ENCODE measurements at places on chromosomes 3 and 15.

DNA sequence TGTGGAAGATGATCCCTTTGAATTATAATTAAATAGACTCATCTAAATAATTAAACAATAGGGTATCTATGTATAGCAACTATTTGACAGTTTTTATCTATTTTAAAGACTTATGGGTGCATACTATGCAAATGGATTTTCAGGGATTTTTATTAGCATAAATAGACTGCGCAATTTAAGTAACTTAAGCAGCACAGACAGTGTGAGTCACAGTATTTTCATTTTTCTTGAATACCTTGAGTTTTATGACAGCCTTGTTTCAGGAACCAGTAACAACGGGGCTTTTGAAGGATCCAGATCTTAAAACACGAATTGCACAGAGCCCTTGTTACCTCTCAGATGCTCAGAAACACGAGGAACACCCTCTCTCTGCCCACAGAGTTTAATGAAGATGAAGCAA lies 175.5 kb upstream of the CD96 start:
- DNase-seq, result no peak

- no peak for DNase-seq
These were observed 12.6 kb downstream of the RBMS3 start for GRCh38 chr3:29293421-29293820.

DNA sequence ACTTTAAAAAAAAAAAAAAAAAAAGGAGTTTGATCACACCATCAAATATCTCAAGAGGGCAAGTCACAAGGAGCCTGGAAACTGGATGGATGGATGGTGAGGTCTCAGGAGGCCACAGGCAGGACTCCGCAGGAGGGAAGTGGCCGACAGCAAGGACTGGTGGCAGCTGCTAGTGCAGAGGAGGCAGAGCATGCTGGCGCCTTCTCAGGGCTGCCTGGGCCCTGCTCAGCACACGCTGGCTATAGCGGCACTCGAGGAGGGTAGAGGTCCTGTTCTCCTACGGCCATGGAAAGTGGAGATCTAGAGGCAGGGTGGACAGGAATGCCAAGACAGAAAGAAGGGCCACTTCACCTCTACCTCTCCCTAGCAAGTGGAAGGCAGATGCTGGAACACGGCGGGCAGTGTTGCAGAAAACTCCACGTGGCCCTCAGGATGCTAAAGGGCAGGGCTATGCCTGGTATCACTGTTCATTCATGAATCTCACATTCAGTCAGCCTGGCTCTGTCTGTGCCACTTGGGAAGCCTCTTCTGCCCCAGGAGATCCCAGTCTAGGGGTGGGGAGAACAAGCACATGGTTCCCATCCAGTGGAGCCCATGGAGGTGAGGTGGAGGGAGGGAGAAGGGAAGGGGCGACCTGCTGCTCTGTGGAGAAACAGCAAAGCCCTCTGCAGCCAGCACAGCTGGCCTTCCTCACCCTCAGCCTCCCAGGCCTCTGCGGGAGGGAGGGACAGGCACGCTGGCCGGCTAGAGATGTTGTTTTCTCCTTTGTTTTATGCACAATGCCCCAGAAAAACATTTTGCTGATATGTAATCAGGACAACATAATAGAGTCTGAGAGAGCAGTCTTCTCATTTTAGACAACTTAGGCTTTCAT lies 71.0 kb downstream of the OXNAD1 start:
- DNase-seq, result no peak

DNA sequence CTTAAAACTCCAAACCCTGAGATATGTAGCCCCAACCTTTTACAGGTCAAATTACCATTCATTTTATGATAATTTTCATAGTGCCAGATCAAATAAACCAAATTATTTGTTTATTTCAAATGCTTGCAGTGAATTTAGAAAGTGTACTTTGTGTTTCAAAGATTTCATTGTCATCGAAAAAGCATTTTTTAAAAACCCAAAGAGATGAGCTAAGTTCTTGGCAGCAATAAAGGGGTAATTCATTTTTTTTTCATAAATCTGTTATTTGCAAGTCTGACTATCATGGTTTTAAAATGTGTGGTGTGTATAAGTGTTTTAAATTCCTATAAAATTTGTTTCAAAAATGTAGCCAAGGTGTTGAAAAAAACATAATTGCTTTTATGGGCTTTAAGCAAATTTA lies 17.2 kb downstream of the PTX3 start:
- DNase-seq, result no peak

DNA sequence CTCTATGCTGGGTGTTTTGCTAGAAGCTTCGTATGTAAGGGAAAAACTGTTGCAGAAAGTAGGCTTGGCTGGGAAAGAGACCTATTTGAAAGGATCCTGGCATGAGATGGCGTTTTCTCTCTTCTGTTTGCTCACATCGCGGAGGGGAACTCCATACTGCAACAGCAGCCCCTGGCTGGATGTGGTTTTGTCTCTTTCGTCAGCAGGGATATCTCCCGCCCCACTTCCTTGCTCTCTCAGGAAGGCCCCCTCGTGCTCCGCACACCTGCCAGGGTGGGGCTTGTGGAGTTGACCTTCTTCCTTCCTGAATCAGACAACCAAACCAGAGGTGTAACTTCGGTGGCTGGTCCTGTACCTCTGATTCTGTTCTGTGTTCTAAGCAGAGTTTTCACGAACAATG lies 26.4 kb upstream of the MYZAP start:
- DNase-seq, result no peak

DNA sequence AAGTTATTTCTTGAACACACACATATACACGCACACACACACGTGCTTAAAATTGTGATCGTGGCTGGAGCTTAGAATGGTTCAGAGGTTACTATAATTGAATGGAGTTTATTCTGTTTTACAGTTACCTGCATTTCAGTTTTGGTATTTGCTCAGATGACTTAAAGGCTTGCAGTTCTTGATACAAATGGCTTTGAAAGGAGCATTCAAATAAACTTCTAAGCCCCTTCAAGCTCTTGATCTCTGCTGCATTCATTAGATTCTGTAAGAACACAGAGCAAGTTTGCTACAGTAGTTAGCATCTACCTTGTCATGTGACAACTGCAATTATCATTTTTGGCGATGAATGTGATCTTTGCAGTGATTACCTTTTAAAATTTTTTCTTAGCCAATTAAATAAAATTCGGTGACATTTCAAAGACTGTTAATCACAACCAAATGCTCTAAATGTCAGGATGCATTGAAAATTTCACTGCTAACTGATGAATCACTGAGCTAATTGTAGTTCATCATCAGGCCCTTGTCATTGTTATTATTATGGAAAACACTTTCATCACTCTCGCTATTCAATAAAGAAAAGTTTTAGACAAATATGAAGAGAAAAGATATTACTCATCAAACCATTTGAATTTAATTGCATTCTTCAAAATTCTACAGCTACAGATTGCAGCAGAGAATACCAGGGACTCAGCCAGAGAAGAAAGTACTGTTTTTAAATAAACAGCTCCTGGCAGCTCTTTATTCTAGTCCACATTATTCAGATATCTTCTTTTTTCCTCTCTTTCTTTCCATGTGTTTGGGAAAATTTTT lies 296.1 kb downstream of the LRTM1 start:
- no peak for DNase-seq

- no peak for DNase-seq
These were observed 174.7 kb downstream of the IGF1R start for GRCh38 chr15:98823012-98823458.

DNA sequence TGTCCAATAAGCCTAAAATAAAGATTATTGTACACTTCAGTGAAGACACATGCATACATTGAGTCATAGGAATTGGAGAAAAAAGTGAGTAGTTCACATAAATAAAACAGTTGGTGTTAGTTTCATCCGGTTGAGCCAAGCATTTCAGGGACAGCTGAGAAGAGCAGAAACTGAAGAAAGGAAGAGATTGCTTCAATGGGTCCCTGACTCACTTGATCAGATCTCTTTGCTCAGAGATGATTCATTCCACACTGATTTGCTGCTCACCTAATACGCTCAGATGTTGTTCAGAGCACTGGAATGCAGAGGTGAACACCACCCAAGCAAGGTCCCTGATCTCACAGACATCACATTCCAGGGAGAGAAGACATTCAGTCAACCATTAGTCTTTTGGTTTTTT lies 93.7 kb downstream of the RAD18 start:
- no peak for DNase-seq

- no peak for DNase-seq
These were observed 699.6 kb downstream of the MCTP2 start for GRCh38 chr15:94930960-94931359.

- no peak for DNase-seq
These were observed 675 bp downstream of the BRPF1 start for GRCh38 chr3:9732080-9732739.

DNA sequence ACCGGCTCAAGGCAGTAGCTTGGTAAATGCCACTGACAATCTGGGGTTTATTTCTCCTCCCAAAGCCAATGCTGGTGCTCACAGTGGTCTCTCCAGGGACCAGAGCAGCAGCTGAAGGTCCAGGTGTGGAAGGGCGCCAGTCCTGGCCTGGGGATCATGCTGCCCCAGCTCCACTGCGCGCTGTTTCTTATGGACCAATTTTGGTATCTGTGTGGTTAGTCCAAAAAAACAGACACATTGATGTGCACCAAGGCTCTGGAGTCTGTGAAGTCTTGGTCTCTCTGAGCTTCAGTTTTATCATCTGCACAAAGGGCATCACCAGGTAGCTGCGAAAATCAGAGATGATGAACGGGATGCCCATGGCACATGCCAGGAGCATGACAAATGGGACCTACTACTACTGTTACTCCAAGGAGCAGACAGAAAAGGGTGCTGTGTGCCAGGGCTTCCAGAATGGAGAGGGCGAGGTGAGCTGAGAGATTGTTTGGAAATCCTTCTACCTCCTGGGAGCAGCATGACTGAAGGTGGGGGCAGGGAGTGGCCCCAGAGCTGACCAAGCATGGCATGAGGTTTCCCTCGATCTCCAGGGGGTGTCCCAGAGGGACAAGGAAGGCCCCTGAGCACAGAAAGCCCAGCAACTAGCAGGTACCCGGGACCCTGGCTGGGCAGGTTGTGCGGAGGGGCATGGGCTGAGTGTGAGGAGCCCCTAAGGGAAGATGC lies 134.3 kb upstream of the PRR20G start:
- no peak for DNase-seq

DNA sequence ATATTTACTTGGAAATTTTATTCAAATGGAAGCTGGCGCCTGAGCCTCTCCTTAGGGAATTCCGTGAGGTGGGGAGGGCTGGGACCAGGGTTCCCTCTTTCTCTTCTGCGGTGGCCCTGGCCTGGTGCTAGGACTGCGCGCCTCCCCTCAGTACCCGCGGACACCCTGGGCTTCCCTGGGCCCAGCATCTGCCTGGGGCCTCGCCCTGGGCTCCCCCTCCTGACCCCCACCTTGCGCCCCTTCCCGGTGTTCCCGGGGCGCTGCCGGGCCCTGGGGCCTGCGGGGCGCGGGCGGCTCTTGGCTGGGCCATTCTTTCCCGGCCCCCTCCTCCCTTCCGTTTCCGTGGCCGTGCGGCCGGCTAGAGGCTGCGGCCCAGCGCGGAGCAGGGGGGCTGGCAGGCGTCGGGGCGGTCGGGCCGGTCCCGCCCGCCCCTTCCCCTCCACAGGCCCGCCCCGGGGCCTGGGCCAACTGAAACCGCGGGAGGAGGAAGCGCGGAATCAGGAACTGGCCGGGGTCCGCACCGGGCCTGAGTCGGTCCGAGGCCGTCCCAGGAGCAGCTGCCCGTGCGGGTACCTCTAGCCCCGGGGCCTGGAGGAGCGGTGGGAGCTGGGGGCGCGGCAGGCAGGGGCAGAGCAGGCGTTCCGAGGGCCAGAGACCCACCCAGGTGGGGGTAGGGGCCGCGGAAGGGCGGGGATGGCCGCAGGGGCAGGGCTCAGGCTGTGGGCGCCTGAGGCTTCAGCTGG lies at the start of gene FES:
FES (plus strand) TSS at position 529 of the 743 bp plus-strand sequence. CDS start 542 bp downstream, outside the sequence.
- no peak for DNase-seq

GRCh38 chr3:140093742-140094141 lies 158.8 kb downstream of the CLSTN2 start:
- peak; percentile 60 for DNase-seq

GRCh38 chr15:77075528-77075927 lies 4.6 kb upstream of the TSPAN3 start:
- DNase-seq, result no peak

GRCh38 chr3:196007744-196008335 lies 74.0 kb downstream of the TFRC start:
- no peak for DNase-seq

- DNase-seq, result no peak
These were observed 148.9 kb downstream of the OXSM start for GRCh38 chr3:25938566-25939325.

DNA sequence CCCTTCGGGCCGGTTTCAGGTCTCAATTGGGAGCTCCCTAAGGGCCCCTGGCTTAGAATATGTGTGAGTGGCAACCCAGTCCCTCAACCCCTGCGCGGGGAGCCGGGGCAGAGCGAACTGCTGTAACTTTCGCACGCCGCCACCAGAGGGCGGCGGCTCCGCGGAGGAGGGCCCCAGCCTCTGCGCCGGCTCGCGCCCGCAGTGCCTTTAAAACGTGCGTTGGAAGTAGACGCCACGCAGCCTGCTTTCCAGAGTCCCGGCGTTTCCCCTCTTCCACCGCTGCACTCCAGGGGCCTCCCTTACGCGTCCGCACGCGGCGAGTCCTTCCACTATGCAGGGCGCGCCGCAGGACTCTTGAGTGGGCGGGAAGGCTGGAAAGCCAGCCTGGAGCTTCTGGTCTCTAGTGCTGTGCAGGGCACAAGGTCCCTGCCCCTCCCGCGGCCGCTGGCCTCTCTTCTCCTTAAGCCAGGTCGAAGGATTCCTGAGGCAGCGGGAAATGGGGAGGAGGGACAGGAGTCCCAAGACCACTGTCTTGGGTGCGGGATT lies 23.7 kb upstream of the RNU6-1 start:
- DNase-seq, result no peak

DNA sequence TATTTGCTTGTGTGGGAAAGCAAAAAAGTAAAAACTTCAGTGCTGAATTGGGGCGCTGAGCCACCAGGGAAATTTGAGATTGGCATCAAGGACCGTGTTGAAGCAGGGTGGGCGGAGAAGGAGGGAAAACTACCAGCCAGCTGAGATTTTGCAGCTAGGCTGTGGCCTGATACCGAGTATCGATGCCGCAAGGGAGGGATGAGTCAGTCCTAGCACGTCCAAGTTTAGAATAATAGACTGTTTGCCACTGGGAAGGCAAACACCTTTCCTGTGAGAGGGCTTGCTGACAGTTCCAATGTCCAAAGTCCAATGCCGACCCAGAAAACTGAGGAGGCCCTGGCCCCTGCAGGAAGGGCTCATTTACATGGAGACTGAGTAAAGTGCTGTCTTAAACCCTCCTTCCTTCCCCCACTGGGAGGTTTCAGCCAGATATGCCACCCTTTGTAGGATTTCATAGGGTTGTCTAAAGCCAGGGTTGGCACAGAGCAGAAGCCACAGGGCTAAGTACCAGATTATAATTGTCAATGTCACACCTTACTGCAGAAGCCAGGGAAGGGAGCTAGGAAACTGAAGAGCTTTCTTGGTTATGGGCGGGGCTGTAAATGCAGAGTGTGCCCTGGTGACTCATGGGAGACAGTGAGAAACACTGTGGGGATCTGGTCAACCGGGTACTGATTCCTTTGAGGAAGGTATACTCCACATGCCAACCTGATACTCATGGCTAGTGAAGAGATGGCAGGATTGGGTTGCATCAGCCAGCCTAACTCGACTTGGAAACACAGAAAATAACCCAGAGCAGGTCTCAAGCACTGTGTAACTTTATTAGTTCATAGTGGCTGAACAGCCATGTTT lies 28.4 kb upstream of the PIK3CB start:
- no peak for DNase-seq

- DNase-seq, result no peak
These were observed 618.7 kb downstream of the EDEM1 start for GRCh38 chr3:5806192-5806591.
